Endothelial cell (in vitro differentiated cells): ENCODE measurements at places on chromosomes 13 and 19.

DNA sequence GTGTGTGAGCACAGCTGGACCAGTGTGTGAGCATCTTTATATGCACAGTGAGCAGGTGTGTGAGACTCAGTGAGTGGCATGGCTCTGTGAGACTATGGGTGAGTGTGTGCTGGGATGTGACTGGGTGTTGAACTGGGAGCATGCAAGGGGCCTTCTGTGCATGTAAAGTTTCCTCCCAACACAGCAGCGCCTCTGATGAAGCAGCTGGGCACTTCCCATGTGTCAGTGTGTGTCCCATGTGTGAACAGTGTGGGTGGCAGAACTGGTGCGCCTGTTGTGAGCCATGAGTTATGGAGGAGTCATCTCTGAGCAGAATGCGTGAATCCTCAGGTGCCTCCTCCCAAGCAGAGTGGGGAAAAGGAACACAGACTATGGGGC lies 24.1 kb downstream of the LGALS16 start:
- no peak for DNase-seq

GRCh38 chr13:76873445-76873844 lies 12.8 kb downstream of the KCTD12 start:
- DNase-seq, result no peak

- DNase-seq, result no peak
Measured at GRCh38 chr13:65275108-65275507, 1955.0 kb downstream of the PCDH9 start.

DNA sequence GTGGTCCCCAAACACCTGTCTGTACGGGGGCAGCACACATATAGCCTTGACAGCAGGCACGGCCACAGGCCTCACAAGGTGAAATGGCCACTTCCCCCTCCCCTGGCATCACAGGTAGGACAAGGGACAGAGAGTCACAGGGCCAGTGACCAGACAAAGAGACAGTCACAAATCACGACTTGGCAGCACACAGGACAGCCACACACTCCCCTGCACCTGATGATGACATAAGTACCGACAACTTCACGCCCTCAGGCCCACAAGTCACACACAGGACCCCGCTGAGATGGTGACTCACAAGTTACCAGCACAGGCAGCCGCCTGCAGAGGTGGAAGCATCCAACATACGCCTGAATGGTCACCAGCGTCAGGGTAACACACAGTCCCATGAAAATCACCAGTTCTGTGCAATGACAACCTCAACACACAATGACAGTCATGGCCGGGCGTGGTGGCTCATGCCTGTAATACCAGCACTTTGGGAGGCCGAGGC lies 16.5 kb downstream of the TYK2 start:
- DNase-seq, result no peak

DNA sequence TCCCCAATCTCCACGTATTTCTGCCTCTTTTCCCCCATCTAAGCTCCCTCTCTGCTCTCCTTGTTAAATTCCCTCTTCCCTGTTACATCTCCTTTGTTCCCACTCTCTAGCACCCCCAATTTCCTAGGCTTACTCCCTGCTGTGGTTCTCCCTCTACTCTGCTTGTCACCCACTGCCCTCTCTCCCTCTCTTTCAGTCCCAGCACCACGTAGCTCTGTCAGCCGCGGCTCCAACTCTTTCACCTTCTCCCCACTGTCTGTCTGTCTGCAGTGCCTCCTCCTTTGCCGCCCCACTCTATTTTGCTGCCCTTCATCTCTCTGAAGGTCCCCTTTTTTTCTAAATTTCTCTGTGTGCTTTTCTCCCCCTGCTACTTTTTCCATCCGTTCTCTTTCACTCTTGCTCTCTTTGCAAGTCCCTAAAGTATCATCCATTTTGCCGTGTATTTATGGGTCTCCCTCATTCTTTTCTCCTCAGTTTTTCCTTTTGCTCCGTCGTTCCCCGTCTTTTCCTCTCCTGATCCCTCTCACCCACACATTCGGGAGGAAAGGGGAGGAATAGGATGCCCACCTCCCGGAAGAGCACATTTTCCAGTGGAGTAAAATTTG lies 937 bp downstream of the ZNF841 start:
- no peak for DNase-seq

DNA sequence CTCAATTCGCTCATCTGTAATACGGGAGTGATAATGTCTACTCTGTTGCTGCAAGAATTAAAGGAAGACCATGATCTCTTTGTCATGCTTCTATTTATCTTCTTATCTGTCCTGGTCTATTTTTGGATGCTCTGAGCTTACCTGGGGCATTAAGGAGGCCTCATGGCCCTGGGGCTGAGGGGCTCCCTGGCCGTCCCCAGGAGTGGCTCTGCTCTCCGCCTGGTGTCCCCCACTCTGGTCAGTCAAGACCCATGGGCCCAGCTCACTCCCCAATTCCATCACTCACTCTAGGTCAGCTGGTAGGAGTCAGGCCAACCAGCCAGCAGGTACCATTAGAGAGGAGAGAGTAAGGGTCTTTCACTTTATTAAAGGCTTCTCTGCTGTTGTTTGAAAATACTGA lies 1.1 kb upstream of the CHST8 start:
- DNase-seq, result no peak

GRCh38 chr19:17332677-17333581 lies 1.7 kb downstream of the ANO8 start:
- no peak for DNase-seq

GRCh38 chr13:113358653-113359190 lies 5.2 kb downstream of the GRTP1 start:
- DNase-seq, result no peak

- no peak for DNase-seq
Measured at GRCh38 chr19:49684983-49685553, 4.3 kb upstream of the ADM5 start.

GRCh38 chr13:27170221-27170515 lies 1.4 kb downstream of the USP12 start:
- DNase-seq, result no peak

- no peak for DNase-seq
Measured at GRCh38 chr13:71290963-71291841, 575.8 kb downstream of the DACH1 start.

DNA sequence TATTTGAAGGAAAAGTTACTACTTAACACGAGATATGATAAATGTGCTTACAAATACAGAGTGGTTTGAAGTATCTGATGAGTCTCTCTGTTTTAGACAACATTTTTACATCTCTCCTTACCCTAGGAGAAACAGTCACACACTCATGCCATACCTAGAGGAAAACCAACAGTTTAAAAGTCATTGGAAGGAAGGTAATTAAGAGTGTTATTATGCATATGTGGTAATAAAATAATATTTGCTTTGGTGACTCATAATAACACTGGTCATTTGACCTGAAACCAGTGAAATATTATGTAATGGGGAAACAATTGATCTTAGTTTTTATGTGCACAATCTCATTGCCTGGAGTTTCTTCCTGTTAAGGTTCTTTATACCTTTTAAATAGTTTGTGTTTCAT lies 136.9 kb upstream of the SOX21 start:
- no peak for DNase-seq

DNA sequence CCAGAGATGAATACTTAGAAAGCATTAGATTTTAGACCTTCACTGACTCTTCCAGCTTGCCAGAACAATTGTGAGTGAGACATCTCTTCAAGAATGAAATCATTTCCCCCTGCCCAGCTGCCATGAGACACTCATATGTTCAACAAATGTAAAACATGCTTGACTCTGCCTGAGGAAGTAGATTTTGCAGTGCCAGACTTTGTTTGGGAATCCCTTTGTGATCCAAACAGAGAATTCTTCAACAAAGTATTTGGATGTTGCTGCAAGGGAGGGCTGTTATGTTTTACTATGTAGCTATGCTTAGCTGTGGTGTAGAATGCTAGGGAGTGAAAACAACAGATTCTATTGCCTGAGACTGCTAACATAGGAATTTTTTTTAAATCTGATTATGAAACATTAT lies 416.4 kb downstream of the DCT start:
- no peak for DNase-seq

DNA sequence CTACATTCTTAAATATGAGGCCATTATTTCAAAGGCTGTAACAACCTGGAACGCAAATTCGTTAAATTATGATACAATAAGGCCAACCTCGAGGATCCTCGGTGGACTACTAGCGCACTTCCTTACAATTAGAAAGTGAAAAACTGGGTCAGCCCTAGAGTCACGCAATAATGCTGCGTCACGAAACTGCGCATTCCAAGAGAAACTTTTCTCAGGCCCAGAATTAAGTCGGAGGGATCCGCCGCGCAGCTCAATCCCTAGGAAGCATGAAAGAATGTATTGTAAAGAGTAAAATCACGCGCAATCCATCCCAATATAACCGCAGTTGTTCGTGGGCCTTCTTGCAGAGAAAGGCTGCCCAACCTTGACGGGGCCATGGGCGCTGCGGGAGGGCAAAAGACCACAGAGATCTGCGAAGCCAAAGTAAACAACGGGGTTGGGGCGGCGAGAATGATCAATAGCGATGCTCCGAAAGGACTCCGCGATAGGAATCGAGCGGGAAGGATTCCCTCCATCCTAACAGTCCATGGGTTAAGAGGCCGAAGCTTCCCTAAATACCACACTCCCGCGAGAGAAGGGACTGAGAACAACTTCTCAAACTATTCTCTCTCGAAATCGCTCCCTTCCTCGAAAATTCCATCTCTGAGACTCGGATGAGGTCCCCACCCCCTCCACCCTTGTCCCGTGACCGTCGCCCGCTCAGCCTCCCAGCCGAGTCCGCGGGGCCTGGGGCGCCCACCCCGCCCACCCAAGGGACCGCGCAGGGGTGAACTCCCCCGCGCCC lies 564 bp downstream of the SPART start:
- peak; percentile 37 for DNase-seq

GRCh38 chr19:28485292-28485691 lies 727.7 kb downstream of the UQCRFS1 start:
- no peak for DNase-seq

DNA sequence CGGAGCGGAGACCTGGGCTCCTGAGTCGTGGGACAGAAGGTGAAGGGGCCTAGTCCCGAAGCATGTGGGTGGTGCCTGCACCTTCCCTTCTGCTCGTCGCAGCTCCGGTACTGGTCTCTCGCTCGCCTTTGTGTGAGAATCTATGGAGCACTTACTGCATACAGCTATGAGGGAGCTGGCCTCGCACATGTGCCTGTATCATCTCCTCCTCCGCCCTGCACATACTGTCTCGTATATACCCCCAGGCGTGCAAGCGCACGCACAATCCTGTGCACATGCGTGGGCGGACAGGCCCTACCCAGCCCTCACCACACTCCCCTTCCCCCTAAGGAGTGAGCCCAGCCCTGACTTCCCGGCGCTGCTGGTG lies 8.7 kb downstream of the PIK3R2 start:
- DNase-seq, result no peak

- DNase-seq, result no peak
Measured at GRCh38 chr19:28324275-28325060, 888.5 kb downstream of the UQCRFS1 start.

DNA sequence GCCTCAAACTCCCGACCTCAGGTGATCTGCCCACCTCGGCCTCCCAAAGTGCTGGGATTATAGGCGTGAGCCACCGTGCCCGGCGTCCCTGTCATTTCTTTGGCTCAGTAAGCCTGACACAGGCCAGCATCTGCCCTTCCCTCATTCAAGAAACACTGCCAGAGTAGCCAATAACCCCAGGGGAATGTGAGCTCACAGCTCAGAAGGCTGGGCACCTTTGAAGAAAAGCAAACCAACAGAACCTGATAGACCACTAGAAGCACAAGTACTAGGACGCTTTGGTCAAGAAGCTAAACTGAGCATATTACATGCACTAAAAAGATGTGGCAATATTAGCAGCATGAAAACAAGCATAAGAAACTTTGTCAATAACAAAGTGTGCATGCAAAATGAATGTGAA lies 14.2 kb downstream of the SIGLEC5 start:
- no peak for DNase-seq

- peak; percentile 51 for DNase-seq
Measured at GRCh38 chr13:73708393-73708985, 425.7 kb downstream of the KLF12 start.

DNA sequence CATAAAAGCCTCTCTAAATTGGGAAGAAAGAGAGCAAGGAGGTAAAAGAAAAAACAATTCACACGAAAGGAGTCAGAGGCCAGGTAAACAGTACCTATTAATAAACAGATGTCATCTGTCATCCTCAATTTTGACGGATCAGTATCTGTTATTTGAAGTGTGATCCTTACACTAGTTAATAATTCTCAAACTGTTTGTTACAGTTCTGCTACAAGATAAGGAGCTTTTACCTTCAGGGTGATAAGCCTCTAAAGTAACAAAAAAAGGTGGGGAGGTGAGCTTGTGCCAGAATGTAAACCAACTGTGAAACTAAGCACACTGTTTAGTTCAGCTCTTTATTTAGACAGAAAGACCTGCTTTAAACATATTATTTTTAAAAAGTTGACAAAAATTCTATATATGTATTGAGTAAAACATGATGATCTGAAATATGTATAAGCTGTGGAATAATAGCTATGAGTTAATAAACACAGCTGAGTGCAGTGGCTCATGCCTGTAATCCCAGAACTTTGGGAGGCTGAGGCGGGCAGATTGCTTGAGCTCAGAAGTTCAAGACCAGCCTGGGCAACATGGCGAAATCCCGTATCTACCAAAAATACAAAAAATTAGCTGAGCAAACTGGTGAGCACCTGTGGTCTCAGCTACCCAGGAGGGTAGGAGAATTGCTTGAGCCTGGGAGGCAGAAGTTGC lies 48.4 kb upstream of the EBPL start:
- DNase-seq, result no peak

DNA sequence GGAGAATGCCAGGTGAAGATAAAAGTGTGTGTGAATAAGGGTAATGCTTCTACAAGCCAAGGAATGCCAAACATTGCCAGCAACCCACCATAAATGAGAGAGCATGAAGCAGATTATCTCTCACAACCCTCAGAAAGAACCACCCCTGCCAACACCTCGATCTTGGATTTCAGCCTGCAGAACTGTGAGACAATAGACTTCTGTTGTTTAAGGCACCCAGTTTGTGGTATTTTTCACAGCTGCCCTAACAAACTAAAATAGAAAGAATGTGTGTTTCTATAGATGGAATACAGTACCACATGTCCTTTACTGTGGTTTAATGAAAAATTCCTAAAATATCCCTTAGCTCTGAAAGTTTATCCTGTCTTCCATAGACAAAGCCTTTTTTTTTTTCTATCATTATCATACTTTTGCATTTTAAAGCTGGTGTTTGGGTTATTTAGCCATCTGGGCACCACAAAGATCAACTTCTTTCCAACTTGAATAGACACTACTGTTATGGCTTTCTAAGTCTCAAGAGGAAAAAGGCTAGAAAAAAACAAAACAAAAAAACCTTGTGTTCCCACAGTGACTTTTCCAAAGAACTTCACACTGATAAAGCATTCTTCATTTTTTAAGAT lies 505.6 kb downstream of the KCTD12 start:
- DNase-seq, result no peak

DNA sequence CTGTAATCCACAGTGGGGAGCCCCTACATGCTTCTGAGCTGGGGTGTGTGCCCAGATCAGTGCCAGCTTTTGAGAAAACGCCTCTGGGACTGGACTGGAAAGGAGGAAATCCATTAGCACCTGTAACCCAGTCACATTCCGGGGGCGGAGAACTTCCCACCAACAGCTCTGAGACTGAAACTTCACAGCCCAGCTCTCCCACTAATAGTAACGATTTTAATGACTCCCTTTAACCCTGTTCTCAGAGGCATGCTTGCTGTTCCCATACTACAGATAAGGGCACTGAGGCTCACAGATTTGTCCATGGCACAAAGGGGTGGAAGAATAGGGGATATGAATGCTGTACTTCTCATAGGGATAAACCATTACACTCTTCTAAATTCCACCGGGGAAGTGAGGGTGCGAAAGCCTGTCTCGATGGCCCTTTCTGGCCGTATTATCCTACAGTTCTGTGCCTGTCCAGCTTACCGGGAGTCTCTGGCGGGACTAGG lies 851 bp downstream of the FBXO46 start:
- DNase-seq, result no peak
